ENCODE measurements at places on chromosomes 4 and X.

DNA sequence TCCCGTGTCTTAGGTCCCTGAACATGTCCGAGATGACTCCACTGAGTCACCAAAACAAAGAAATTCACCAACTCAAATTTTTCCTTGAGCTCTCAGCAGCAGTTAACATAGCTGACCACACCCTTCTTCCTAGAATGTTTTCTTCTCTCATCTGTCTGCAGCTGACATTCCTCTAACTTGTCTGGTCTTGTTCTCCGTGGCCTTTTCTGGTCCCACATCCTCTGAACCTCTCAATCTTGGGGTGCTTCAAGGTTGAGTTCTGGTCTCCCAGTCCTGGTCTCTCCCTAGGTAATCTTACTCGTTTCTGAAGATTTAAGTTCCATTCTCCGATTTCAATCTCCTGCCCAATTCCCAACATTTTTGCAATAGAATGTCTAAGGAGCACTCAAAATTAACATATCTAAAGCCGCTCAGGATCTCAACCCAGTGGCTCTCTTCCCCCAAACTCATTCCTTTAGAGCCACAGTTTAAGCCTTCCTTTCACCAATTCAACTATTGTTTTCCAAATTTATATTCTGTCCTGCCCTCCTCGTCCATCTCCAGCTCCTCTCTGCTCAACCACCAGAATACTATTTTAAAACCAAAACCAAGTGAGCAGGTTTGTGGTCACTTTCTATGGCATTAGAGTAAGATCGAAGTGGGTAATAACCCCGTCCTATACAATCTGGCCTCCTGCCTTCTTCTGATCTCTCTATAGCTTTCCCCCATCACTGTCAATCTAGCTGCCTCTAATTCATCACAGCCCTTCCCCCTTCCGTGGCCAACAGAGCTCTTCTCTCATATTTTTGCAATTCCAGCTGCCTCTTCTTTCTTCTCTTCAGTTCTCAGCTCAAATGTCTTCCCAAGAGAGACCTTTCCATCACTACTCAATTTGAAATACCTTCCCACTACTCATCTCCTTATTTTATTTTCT, 1.2 kb downstream of the TRIML2 start:
- DNase-seq: no peak

DNA sequence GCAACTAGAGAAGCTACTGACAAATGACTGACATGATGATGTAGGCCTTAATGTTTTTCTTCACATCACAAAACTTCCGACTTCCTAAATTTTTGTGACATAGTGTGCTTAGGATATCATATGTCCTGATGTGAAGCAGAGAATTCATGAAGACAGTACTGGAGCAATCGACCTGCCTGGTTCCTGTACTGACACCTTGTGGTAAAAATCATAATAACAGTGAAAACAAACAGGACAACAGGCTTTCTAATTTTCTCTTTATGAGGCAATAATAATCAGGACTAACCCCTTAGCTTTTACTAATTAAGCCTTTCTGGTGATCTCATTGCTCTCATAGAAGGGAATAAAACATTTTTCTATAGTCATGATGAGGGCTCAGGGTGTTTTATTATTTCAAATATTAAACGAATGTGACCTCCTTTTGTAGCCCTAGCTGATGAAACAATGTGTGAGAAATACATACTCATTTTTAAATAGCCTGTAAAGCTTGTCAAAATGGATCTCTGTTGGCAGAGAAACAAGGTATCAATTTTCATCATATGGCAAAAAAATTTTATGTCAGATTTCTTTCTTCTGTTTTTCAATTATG, 158.4 kb downstream of the TENT5D start:
- DNase-seq: peak; percentile 13

GRCh38 chr4:188053302-188053701, 56.1 kb downstream of the TRIML2 start:
- DNase-seq: no peak

GRCh38 chr4:100497791-100498190, 20.0 kb downstream of the EMCN start:
- no peak for DNase-seq

GRCh38 chrX:8988446-8988845, 45.5 kb downstream of the FAM9B start:
- peak; percentile 4 for DNase-seq
